Hematopoietic multipotent progenitor cell (in vitro differentiated cells): ENCODE measurements at places on chromosomes 1 and 21.
A peak's percentile ranks its signal among the peaks of the same experiment; 100 is the strongest.

DNA sequence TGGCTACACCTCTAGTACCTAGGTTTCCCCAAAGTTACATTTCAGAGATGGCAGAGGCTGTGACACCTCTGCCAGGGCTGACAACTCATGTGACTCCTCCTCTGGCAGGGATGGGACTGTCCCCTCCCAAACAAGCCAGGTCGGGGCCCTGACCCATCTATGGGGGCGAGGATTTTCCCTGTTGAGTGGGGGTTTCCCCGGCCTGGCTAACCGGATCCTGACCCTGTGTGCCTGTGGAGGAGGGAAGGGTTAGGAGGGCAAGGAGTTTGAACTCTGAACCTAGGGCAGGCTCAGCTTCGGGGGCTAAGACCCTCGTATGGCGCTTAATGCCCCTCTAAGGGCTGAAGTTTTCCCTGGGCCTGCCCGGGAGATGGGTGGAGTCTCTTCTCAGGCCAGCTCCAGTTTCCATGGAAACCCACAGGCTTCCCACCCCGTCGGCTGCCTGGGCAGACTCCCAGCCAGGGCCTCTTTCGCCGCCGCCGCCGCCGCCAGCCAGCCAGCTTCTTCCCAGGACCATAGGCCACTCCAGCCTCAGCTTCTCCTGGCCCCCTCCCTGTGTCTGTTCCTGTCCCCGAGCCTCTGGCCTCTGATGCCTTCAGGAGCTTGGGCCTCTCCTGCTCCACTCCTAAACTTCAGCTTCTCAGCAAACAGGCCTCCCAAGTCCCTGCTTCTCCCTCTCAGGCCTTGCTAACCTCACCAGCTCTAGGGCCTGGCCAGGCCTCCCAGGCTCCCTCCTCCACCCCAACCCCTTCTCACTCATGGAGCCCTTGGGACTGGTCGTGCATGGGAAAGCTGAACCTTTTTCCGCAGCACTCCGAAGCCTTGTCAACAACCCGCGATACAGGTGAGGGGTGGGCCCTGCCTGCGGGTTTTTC lies at the start of gene BTBD19:
BTBD19 (plus strand) TSS at position 461 of the 875 bp plus-strand sequence; CDS start at position 759, 298 bp downstream.
- DNase-seq: peak; percentile 55

GRCh38 chr1:61742620-61743430 lies 545 bp downstream of the PATJ start:
- DNase-seq: peak; percentile 58

DNA sequence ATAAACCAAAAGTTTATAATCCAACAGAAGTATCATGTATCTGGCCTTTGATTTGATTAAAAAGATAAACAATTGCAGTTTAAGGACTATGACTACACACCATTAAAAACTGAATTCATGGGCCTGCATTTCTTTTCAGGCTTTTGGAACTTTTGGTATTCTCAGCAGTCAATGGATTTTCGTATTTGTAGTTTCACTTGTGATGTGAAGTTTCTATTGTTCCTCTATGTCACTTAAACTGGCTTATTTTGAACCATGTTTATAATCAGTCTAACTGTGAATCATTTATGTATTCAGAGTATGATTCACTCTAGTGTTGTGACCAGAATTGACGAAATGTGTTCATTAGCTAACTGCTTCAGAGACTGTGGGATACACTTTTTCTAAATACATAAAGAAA lies 132.9 kb downstream of the COQ8A start:
- no peak for DNase-seq

- no peak for DNase-seq
Observed at GRCh38 chr21:34914239-34914638, 134.9 kb downstream of the RUNX1 start.

DNA sequence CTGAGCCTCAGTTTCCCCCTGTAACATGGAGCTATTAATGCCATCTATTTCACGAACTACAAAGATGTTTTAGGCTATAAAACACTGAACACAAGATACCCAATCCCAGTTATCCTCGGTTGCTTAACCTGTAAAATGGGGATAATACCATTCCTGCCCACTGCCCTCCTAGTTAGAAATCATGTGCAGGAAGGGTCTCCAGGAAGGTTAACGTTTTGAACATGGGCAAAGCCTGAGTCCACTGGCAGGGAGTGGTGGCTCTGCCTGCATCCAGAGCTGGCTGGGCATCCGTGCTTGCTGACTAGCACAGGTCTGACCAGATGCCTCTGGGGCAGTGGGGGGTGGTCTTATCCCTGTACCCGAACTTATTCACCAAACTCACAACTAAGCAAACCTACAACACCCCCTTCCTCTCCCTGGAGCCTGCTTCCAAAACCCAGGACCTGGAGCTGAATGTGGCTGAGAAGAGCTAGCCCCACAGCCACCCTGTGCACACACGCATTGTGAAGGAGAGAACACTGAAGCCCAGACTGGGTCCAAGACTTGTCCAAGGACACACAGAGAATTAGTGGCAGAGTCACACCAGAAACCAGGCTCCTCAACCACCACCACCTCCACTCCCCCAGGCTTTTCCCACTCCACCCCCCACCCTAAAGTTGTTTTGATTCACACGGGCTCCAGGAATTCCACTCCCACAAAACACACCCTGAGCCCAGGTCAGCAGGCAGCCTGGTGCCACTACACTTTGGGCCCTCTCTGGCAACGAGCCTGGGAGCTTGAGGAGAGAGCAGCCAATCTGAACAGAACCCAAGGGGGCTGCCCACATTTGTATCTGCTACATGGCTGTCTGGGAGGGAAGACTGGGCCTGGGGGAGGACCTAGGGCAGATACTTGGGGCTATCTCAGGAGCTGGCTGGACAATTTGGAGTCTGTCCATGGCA lies 1.6 kb downstream of the E2F2 start:
- DNase-seq: no peak

GRCh38 chr1:190226006-190226405 lies 251.7 kb downstream of the BRINP3 start:
- DNase-seq: no peak

- no peak for DNase-seq
Observed at GRCh38 chr21:22416555-22416954, 1418.3 kb downstream of the NCAM2 start.

GRCh38 chr1:82697965-82698364 lies 897.2 kb downstream of the ADGRL2 start:
- no peak for DNase-seq

GRCh38 chr1:44662683-44663030 lies 11.6 kb downstream of the TMEM53 start:
- DNase-seq: no peak

DNA sequence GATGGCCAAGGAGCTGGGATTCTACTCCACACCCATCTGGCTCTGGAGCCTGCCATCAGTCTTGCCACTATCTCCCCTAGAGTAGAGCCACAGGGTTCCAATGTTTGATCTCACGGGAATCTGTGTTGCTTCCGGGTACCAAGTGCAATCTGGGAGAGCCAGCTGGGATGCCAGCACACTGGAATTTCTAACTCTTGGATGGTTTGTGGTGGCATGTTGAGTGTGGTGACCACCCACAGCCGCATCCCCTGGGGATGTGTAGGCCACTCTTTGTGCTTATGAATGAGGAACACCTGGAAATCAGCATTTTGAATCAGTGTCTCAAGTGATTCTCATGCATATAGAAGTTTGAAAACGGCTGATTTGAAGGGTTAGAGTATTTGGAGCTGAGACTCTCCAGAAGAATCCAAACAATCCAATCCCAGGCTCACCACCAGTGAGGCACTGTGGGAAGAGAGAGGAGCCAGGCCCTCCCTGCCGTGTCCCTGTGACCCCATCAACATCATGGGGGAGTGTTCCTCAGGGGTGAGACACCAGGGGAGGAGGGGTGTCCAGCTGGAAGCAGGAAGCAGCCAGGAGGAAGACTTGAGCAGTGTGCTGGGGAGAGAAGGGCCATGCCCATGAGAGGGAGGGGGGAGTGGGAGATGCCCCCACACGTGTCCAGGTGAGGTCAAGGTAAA lies 13.4 kb downstream of the FBLIM1 start:
- no peak for DNase-seq

DNA sequence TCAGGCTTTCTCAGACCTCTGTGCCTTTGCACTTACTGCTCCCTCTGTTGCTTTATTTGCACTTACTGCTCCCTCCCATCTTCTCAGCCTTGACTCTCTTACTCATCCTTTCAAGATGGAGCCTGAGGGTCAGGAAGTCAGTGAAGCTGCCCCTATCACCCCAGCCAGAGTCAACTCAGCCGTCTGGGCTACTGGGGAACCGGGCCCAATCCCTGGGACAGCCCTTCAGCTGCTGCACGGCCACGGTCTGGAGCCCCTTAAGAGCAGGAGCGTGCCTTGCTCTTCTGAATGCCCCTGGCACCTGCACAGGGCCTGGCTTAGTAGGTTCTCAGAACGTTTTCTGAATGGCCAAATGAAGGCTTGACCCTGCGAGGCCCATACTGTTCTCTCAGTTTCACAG lies 244.4 kb downstream of the FOXD2 start:
- DNase-seq: no peak

DNA sequence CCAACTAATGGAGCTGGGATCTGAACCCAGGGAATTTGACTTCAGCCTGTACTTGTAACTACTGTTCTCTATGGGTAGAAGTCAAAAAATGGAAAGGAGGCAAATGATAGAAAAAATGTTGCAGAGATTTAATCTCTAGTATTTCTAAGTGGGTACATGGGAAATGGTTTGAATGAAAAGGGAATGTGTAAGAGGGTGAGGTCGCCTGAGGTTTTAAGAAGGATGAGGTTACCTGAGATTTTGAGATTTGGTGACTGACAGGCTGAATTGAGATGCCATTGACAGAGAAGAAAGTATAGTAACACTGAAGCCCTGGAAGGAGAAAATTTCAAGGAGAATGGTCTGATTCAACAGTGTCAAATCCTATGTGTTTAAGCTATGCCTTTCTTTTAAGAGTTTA lies 5.5 kb downstream of the CAMSAP2 start:
- DNase-seq: no peak

- DNase-seq: no peak
Observed at GRCh38 chr1:196890668-196891067, 2.8 kb downstream of the CFHR4 start.

GRCh38 chr1:18554597-18554996 lies 73.9 kb downstream of the KLHDC7A start:
- no peak for DNase-seq

GRCh38 chr21:45131537-45131999 lies 57.2 kb downstream of the ADARB1 start:
- no peak for DNase-seq

DNA sequence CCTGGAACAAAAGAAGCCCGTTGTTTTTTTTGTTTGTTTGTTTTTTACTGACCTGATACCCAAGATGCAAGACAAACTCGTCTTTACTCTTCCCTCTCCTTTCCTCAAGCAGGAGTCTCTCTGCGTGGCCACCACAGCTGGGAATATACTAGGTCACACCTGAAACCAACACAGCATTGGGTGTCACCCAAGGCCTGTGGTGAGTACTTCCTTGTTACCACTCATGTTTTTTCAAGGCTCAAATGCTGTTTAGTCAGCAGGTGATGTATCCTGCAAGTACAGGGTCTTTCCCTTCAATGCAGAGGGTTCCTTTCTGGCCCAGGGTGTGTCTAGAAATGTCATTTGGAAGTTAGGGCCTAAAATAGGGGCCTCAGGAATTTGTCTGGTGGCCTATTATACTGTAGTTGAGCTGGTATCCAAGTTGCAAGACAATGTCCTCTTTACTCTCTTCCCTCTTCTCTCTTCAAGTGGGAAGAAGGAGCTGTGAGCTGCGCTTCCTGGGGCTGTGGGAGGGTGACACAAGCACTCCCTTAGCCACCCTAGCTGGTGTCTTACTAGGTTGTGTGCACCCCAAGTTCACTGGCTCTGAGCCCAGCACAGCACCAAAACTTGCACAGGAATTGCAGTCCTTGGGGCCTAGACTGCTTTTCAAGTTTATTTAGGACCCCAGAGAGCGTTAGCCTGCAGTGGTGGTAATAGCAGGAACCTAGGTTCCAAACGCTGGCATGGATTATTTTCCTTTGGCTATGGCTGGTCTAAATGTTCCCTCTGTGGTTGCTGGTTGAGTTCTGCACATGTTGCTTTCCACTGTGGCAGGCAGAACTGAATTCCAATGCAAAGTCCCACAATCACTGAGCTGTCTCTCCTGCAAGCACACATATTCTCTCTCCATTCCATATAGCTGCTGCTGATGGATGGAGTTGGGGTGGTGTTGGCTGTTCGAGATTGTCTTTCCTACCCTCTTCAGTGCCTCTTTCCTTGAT lies 91.4 kb upstream of the LYPLAL1 start:
- no peak for DNase-seq

DNA sequence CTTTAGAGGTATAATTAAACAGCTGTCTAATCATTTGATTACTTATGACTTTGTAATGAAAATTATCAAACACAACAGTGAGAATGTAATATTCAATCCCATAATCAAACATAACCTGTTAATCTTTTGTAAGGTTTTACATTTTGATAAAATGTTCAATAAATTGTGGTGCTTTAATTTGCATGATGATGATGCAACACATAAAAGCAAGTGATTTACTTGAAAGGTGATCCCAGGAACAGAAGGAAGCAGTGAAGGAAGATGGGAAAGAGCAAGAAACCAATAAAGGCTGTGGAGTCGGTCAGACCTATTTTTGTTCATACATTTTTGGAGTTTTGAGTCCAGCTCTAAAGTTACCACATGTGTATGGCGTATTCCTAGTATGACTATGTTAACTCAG lies 29.6 kb downstream of the ZNF695 start:
- DNase-seq: no peak

- no peak for DNase-seq
Observed at GRCh38 chr1:9235560-9235959, 986 bp downstream of the H6PD start.

DNA sequence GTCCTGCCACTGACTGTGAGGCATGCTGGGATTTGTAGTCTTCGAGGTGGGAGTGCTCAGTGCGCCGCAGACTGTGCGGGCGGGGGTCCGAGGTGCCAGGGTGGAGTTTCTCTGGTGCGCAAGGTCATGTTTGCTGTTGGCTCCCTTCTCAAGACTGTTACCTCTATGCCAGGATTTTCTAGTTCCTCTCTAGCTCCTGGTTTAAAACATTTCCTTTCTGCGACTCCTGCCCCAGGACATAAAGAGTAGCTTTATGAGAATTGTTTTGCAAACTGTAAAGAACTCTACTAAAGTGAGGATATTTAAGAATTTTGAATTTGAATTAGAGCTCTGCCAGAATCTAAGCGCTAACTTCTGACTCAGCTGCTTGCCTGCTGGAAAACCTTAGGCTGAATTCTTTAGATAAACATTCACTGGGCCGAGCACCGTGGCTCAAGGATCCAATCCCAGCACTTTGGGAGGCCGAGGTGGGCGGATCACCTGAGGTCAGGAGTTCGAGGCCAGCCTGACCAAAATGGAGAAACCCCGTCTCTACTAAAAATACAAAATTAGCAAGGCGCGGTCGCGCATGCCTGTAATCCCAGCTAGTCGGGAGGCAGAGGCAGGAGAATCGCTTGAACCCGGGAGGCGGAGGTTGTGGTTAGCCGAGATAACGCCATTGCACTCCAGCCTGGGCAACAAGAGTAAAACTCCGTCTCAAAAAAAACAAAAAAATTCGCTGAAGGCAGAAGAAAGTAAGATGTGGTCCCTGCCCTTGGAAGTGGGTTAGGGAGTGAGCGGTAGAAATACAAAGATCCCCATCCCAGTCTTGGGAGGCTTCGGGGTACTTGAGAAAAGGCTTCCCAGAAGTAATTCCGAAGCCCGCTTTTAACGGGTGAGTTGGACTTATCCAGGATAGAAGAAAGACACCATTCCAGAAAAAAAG lies 992 bp upstream of the USP48 start:
- DNase-seq: no peak
